Stimulated activated CD4-positive, alpha-beta T cell treated with anti-CD3 and anti-CD28 coated beads, Interleukin-12 subunit alpha, Interleukin-12 subunit beta, amount 100 ng/mL, for 4 hours (primary cell): ENCODE measurements at places on chromosomes 12 and 14.
A peak's percentile ranks its signal among the peaks of the same experiment; 100 is the strongest.

DNA sequence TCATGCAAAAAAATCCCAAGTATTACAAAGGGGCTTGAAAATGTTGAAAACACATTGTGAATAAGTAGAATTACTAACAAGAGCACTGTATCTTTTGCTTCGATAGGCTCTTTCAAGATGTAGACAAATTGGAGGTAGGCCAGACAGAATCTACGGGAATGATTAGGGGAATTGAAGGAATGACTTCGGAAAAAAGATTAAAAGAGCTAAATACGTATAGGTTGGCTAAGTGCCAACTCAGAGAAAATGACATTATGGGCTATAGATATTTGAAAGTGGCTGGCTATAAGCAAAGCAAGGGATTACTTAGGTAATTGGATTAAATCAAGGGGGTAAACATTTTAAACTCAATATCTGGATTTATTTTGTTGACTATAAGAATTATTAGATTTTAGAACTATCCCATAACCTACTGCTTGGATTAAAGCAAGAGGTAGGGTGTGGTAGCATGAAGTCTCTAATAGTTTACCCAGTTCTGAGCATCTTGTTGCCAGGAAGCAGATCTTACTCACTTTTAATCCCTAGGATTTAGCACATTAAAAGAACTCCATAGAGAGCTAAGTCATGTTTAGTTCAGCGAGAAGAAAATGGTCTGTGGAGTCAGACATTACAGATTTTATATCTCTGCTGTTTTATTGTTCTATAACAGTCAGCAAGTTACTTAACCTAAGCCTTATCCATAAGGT lies 489.8 kb downstream of the DIO2 start:
- no peak for DNase-seq

DNA sequence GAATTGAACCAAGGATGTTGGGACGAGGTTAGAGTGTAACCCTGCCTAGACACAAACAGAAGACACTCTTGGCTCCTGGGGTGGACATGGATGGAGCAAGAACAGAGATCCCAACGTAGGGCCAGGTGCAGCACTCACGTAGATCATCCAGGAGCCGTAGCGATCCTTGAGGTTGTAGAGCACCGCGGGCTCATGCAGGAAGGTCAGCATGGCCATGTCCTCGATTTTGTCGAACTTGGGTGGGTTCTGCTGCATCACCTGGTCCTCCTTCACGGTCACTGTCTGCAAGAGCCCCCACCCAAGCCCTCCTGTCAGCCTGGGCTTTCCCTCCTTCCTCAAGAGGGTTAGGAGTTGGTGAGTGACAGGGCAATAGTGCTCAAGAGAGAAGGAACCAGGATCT lies 2.5 kb downstream of the MYH7 start:
- DNase-seq = no peak

- no peak for DNase-seq
These were observed 1.8 kb downstream of the SMIM41 start for GRCh38 chr12:52081263-52081733.

DNA sequence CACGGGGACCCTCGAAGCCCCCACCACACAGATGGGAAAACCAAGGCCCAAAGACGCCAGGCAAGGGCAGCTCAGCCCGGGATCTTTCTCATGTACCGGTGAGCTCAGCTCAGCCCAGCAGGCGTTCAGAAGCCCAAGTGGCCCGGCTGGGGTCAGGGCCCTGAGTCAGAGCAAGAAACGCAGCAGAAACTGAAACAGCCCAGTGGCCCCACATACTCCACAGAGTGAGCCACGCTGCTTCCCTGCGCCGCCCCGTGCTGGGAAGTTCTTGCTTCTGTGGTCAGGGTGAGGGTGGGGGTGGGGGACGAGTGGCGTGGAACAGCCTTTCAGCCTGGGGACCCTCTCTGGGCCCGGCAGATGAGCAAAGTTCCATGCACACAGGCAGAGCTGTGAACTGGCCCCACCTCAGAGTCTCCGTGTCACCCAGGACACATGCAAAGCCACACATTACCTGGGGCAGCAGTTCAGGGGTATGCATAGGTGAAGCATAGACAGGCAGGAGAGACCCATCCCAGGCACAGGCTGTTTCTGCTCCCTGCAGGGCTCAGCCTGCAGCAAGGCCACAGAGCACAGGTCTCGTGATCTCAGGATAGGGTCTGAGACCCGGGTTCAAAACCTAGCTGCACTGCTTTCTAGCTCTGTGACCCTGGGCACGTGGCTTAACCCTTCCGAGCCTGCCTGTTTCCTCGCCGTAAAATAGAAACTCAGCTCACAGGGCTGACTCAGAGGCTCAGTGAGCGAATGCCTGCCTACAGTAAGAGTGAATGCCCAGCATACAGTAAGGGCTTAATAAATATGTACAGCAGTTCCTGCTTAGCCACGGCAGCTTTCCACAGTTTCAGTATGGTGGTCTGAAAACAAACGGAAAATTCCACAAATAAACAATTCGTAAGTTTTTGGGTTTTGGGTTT lies 21.6 kb downstream of the NCOR2 start:
- peak; percentile 28 for DNase-seq

DNA sequence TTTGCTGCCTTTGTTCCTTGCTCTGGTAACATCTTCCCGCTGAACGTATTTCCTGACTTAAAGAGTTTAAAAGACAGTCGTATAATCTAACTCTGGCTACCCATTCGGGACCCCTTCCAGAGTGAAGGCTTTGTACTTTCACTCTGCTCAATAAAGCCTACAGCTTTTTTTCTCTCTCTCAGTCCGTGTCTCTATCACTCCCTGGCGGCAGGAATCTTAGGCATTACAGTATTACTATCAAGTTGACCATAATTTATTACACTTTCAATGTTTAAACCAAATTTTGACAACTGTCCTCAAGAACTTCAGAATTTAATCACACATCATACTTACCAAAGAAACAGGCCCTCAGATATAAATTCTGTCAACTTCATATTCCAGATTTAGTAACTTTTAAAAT lies 967.9 kb downstream of the FSCB start:
- no peak for DNase-seq

GRCh38 chr12:110853836-110854235 lies 7.0 kb downstream of the CCDC63 start:
- DNase-seq = no peak

GRCh38 chr14:21382886-21383847 lies 652 bp downstream of the SUPT16H start:
- peak; percentile 41 for DNase-seq

- DNase-seq = no peak
These were observed 47.4 kb upstream of the POC1B start for GRCh38 chr12:89573051-89573810.

GRCh38 chr12:56154818-56155217 lies 2.4 kb downstream of the MYL6B start:
- no peak for DNase-seq

- DNase-seq = no peak
These were observed 250.6 kb downstream of the AEBP2 start for GRCh38 chr12:19689801-19690472.

- DNase-seq = no peak
These were observed 57.0 kb downstream of the ZNF664 start for GRCh38 chr12:124030008-124030407.

DNA sequence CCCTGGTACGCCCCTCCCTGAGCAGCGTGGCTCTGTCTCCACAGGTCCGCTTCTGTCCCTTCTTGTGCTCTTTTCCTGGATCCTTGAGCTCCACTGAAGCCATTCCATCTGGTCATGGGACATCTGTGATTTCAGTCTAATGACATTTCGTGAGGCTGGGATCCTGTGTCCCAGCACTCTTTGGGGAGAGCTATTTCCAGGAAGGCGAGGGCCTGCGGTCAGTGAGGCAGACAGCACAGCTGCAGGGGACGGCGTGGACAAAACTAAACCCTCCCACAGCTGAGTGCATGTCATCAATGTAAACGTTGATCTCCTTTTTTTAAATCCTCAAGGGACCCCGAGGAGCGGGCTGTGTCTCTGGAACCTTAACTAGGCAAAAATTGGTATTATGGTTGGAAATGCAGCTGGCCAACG lies 127.7 kb downstream of the DACT1 start:
- no peak for DNase-seq

GRCh38 chr12:128098730-128099129 lies 168.2 kb upstream of the TMEM132C start:
- no peak for DNase-seq

GRCh38 chr12:1692895-1693610 lies 2.2 kb downstream of the ADIPOR2 start:
- DNase-seq = no peak

- DNase-seq = no peak
These were observed 286.8 kb downstream of the LRIG3 start for GRCh38 chr12:58633479-58633878.

- no peak for DNase-seq
These were observed 4.2 kb upstream of the KLC1 start for GRCh38 chr14:103624860-103625259.

- peak; percentile 45 for DNase-seq
These were observed 629 bp downstream of the KCNMB4 start for GRCh38 chr12:70366581-70367257.

- DNase-seq = no peak
These were observed 31.9 kb upstream of the DLK1 start for GRCh38 chr14:100694579-100695422.

- no peak for DNase-seq
These were observed 47.1 kb upstream of the ADAMTS20 start for GRCh38 chr12:43599066-43599465.

DNA sequence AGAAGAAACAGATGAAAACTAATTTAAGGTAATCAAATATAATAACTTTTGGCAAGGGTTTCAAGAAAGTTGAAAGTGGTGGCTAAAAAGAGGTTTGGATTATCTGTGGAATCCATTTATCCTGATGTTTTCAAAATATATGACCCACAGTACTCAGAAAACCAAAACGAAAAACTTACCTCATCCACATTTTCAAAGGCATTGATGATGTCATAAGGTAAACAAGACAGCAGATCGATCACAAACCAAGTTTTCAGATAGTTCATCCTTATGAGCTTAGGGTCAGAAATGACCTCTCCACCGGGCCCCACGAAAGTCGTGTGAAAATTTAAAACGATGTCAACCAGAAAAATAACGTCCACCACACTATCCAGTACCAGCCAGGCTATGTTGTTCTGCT lies 64.6 kb downstream of the KCNH5 start:
- no peak for DNase-seq

GRCh38 chr14:54715239-54715638 lies 148.3 kb downstream of the SAMD4A start:
- no peak for DNase-seq

- DNase-seq = no peak
These were observed 27.0 kb downstream of the RIN3 start for GRCh38 chr14:92540472-92541048.

GRCh38 chr14:70139384-70139783 lies 49.4 kb downstream of the SLC8A3 start:
- DNase-seq = no peak

- DNase-seq = no peak
These were observed 256.2 kb downstream of the DAD1 start for GRCh38 chr14:22332686-22333421.

DNA sequence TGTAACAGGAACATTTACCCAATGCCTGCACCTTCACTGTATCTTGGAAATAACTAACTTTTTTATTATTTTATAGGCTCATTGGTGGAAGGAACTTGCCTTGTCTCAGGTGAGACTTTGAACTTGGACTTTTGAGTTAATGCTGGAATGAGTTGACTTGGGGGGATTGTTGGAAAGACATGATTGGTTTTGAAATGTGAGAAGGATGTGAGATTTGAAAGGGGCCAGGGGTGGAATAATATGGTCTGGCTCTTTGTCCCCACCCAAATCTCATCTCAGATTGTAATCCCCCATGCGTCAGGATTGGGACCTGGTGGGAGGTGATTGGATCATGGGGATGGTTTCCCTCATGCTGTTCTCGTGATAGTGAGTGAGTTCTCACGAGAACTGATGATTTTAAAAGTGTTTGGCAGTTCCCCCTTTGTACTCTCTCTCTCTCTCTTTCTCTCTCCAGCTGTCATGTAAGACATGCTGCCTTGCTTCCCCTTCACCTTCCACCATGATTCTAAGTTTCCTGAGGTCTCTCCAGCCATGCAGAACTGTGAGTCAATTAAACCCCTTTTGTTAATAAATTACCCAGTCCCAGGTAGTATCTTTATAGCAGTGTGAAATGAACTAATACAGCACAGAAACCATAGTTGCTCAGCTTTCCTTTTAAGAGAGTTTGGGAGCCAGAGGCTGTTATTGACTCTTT lies 244.1 kb downstream of the BTG1 start:
- DNase-seq = no peak

- DNase-seq = no peak
These were observed 55.7 kb upstream of the PRPF39 start for GRCh38 chr14:45028107-45028626.

DNA sequence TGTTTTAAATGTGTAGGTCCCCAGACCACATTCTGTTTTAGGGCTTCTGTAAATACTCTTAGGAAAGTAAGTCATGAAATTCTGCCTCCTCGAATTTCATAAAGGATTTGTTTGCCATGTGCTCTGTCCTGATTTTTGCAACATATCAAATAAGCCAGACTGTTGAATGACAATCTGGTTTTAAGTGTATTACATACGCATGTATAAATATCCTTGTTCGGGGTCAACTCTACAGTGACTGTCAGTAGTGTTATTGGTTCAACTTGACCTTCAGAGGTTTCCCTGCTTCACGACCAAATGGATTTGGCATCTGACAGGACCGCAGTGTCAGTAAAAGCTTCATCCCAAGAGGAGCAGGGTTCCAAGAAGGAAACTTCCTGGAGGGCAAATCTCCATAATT lies 52.7 kb downstream of the PPM1A start:
- DNase-seq = no peak

GRCh38 chr14:68401855-68402254 lies 391.0 kb downstream of the ZFP36L1 start:
- DNase-seq = no peak

DNA sequence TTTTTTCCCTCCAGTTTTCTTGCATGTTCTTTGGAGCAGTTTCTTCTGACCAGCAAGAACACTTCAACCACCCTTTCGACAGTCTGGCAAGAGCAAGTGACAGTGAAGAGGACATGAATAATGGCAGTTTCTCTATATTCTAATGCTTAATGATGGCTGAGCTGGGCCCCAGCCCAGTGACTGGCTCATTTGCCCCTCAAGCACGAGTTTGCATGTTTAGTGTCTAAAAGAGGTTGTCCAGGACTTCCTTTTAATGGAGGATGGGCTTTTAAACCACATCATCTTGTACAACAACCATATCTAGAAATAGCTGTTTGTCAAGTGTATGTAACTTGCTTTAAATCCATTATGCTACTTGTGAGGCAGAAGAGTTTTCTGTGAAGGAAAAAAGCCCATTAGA lies 28.4 kb downstream of the RAD9B start:
- DNase-seq = no peak
